NCI-H2081 treated with DMSO at 0.1 percent for 48 hours (cell line): ENCODE measurements at places on chromosomes 11 and 22.

- no peak for DNase-seq
Observed at GRCh38 chr11:77182542-77183430, 54.7 kb downstream of the MYO7A start.

- DNase-seq: no peak
Observed at GRCh38 chr11:24574461-24574860, 77.6 kb downstream of the LUZP2 start.

DNA sequence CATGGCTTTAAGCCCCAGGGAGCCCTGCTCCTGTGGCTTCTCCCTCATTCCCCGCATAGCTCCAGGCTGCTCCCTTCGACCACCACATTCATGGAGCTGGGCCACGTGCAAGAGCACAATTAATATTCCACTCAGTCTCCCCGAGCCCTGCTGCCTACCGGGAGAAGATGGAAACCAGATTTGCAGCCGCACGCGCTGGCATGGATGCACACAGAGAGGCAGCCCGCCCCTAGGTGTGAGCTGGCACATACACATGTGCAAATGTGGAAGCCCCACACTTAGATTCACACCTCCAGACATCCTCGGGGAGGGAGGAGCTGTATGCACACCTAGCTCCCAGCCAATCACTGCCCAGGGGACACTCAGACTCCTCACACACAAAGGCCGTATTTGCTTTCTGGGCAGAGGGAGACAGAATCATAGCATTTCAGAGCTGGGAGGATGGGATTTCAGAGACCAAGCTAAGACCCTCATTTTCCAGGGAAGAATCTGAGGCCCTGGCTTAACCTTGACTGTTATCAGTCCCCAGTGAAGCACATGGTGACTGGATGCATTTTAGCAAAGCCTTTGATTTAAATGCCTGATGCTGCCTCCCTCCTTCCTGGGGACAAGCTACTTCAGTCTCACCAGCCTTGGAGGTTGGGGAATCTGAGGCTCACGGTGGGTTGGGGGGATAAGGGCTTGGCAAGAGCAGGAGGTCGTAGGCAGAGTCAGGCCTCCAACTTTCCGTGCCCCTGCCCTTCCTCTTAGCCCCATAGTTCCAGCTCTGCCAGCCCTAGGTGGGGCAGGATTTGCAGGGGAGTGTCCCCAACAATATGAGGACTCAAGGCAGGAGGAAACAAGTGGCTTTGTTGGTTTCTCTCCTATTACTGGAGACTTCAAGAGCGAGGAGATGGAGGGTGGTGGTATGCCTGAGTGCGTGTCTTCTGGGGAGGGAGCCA lies 5.3 kb upstream of the CREB3L1 start:
- DNase-seq: no peak

DNA sequence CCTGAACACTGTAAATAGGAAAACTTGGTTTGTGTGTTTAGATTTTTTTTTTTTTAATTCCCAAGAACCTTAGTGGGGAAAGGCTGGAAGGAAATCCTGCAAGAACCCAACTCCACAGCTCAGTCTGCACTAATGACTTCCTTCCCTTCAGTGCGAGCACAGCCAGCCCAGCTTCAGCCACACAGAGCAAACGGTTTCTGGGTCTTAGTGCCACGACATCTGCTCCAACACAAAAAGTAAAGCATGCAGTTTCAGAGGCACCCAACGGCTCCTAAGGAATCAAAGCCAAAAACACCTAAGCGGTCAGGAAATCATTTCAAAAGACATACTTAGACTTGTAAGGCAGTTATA lies 236.1 kb downstream of the TTC28 start:
- DNase-seq: peak; percentile 4

- no peak for DNase-seq
Observed at GRCh38 chr11:6403539-6403938, 13.3 kb downstream of the SMPD1 start.

- peak; percentile 36 for DNase-seq
Observed at GRCh38 chr11:115222218-115222862, 281.9 kb downstream of the CADM1 start.

DNA sequence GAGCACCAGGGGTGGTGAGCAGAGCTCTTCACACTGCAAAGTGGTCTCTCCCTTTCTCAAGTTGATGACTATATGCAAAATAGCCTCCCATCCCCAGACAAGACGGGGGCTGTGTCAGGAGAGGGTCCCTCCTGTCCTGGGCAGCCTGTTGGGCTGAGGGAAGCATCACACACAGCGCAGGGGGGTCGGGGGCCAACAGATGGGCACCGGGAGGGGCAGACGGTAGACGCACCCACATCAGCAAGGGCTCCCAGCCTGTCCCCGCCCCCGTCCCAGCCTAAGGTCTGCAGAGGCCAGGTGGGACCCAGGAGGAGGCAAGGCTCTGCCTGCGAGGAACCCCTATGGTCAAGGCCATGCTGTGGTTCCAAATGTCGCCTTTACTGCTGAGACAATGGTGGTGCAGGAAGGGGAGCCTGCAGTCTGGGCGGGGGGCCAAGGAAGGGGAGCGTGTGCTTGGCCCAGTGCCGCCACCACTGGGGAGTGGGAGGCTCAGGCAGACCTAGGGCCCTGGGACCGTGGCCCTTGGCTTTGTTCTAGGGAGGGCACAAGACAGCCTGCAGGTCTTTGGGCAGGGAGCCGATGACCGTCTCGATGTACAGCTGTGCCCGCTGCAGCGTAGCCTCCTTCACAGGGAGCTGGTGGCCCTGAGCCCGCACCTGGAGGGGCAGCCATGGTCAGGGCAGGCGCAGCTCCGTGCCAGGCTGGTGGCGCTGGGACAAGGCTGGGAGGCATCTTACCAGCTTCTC lies 4.3 kb upstream of the PLXNB2 start:
- DNase-seq: no peak

DNA sequence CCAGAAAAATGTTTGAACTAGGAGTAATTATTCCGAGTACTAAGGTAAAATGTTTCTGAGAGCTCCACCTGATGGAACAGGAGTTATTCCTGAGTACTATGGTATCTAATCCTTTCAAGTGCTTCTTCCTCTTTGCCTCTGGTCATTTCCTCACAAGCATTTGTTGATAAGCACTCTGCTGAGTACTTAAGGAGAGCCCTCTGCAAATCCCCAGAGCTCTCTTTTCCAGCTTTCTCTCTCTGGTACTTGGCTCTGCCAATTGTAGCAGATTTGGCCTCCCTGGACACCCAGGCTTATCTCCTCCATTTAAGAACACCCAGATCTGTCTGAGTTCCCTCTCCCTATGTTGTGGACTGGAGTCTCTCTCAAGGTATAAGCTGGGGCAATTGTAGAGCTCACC lies 457.0 kb downstream of the MN1 start:
- DNase-seq: no peak

DNA sequence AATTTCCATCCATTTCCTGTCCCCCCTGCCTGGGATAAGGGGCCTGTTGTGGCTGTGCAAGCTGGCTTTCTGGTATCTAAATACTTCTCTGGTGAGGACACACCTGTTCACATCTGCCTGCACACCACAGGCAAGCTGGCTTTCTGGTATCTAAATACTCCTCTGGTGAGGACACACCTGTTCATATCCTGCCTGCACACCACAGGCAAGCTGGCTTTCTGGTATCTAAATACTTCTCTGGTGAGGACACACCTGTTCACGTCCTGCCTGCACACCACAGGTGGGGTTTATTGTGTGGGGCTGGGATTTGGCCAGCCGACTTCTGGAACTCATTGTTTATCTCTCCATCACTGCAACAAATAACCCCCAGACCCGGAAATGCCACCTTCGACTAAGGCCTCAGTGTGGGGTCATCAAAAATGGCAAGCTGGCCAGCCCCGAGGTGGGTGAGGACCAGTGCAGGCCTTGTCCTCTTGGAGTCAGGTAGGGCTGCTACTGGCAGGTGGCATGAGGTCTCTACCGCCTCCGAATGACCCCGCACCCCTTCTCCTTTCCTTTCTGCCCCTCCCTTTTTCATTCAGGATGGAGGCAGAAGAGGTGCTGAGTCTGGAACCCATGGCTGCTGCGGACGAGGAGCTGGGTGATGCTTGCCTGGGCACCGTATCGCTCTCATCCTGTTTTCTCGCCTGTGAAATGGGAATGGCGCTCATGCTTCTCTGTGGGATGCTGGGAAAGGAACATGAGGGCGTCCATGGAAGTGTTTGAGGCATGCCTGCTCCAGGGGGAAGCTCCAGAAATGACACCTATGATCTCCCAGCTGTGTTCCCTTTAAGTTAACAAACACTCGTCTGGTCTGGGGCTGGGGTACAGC lies 43.5 kb upstream of the MYEOV start:
- no peak for DNase-seq

- DNase-seq: no peak
Observed at GRCh38 chr11:116348226-116348625, 424.6 kb downstream of the BUD13 start.

GRCh38 chr11:67389477-67389876 lies 2.3 kb upstream of the RAD9A start:
- no peak for DNase-seq

DNA sequence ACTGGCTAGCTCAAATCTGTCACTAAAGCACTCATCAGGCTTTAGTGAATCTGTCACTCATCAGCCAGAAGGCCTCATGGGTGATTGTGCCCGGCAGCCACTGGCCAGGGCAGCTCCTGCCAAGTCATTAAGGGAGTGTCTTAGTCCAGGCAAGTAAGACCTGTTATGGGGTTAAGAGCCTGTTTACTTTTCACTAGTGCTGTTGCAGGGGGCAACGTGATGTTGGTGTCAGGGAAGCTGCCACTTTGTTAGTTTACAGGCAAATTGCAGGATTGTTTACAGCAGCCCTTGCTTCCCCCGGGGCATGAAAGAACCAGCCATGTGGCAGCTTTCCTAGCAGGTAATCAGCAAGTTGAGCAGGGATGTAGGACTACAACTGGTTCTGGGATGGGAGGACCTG lies 155.6 kb upstream of the NCAM1 start:
- DNase-seq: peak; percentile 18

DNA sequence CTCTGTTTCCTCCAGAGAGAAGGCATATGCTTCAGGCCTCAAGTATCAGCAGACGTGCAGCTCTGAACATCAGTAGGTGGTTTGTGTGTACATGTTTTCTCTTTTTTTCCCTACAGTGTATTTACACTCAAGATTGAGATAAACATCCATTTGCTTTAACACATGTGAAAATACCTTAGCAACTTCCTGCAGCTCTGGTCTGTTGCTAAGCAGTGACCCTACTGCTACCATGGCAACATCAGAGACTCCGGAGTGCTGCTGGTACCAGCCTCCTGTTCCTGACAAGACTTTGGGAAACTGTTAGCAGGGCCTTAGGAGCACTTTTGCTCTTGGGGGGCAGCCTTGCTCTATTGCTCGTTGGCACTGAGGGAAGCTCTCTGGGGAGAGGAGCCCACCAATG lies 221.2 kb upstream of the PLET1 start:
- no peak for DNase-seq

DNA sequence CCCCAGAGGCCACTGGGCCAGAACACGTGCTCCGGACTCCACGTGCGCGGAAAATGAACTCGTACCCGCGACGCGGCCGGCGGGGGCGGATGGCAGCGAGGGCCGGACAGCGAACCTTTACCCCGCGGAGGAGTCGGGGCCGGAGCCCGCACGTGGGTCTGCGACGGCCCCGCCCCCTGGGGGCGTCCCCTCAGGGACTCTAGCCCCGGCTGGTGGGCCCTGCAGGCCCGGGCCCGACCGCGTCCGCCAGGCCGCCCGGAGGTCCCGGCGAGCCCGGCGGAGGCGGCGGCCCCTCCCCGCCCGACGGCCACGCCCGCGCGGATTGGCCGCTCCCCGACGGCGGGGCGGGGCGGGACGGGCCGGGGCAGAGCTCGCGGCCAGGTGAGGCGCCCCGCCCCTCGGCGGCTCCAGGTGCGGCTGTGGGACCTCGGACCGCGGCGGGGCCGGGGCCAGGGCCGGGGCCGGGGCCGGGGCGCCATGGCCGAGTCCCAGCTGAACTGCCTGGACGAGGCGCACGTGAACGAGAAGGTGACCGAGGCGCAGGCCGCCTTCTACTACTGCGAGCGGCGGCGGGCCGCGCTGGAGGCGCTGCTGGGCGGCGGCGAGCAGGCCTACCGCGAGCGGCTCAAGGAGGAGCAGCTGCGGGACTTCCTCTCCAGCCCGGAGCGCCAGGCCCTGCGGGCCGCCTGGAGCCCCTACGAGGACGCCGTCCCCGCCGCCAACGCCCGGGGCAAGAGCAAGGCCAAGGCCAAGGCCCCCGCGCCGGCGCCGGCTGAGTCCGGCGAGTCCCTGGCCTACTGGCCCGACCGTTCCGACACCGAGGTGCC lies at the start of gene FAM83F:
TSS of gene FAM83F (plus strand) at position 389 of the 827 bp plus-strand sequence. CDS start at position 478, 89 bp downstream.
- DNase-seq: no peak

DNA sequence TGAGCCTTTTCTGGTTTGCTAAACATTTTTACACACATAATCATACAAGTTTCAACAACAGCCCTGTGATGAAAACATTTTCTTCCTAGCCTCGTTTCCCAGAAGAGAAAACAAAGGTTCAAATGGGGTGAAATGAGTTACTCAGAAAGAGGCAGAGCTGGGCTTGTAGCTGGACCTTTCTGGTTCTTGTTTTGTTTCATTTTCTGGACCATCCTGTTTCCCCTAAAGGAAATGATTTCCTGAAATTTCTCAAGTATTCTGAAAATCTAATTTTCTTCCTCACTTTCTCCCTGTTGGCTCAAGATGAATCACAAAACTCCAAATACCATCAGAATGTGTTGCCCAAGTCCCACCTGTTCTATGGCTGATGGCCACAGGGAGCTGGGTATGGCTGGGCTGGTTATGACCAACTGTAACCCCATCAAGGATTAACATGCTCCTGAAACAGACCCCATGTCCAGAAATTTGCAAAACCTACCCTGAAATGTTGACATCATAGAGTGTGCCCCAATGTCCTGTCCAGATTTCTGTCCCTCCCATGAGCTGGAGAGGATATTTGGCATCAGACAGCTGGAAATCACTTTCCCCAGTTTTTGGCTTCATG lies 6.7 kb upstream of the APOL4 start:
- no peak for DNase-seq

- no peak for DNase-seq
Observed at GRCh38 chr11:48047616-48048015, 67.3 kb downstream of the PTPRJ start.
